ENCODE measurements at places on chromosomes 2 and 18.

GRCh38 chr2:234257859-234258561, 207.5 kb downstream of the SPP2 start:
- DNase-seq: no peak

GRCh38 chr2:238897122-238897880, 49.4 kb downstream of the TWIST2 start:
- DNase-seq: no peak

DNA sequence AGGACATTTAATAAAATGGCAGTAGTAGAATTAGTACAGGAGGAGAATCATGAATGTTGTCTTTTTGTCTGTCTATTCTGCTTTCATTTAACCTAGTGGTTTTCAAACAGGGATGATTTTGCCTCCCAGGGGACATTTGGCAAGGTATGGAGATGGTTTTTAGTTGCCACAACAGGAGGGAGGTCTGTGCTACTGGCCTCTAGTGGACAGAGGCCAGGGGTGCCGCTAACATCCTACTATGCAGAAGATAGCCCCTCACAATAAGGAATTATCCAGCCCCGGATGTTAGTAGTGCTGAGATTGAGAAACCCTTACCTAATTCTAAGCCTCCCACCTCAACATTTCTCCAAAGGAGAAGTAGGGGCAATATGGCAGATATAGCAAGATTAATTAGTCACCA, 18.3 kb downstream of the FASTKD2 start:
- no peak for DNase-seq

DNA sequence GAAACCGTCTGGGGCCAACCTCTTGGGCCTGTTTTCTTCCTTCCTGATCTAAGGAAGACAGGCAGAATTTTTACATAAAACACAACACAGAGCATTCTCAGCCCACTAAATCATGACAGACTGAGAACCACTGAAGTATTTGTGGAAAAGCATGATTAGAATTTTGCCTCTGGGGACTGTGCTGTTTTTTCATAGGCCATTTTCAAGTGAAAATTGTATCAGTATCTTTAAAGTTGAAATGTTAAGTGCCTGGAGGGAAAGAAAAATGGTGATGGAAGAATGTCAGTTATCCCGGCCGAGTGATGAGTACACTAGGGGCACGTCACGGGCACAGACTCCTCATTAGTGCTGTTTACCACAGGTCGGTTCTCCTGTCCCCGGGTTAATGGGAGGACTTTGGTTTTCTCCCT, 36.9 kb downstream of the EHD3 start:
- DNase-seq: no peak

GRCh38 chr2:30038419-30038818, 108.4 kb upstream of the YPEL5 start:
- DNase-seq: no peak

DNA sequence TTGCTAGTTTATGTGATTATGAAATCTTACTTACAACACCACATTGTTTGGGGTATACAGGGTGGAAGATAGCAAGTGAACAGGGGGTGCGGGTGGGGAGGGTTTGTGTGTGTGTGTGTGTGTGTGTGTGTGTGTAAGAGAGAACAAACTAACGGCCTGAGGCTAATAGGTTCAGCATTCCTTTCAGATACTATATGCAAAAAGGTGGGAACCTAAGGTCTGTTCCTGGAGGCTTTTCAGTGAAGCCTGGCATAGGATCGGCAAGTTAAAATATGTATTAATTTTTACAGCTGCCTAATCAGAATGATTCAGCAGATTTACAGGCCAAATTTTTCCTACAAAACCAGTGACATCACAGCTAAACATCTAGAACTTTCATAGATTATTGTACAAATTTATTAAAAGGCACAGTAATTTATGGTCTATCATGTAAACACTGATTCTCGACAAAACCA, 7.6 kb upstream of the SPDYA start:
- no peak for DNase-seq

- DNase-seq: no peak
These were observed 132.8 kb upstream of the L3MBTL4 start for GRCh38 chr18:6547476-6547875.

- no peak for DNase-seq
These were observed 3.3 kb upstream of the ZBTB7C start for GRCh38 chr18:48412339-48412929.

- DNase-seq: no peak
These were observed 146.1 kb upstream of the NOL4 start for GRCh38 chr18:34370704-34371395.

GRCh38 chr2:45207101-45207500, 197.8 kb upstream of the SIX2 start:
- DNase-seq: no peak

DNA sequence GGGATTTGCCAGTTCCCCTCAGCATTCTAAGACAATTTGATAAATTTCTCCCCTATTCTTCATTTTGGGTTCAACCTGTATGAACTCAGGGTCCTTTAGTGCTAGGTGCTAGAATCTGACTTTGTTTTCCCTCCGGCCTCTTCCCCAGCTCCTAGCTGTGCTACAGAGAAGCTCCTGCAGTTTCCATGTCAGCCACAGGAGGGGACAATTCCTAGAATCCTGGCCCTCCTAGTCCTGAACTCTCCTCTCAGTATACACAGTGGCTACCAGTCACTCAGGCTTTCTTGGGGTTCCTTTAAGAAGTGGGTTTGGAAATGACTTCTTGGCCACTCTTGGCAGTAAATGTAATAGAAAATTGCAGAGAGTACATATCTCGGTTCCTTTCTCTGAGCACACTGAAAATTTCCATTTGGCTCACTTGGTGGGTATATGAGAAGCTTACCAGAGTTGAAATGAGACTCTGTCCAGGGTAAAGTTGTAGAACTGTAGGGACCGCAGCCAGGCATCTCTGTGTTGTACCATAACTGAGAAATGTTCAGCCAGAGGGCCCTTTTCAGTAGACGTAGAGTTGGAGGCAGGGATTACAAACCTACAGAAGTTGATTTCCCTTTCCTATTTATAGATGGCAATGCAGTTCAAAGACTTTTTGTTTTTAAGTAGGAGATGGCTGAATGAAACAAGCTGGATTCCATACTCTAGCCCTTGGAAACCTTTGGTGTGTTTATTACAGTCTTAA, 5.0 kb upstream of the CHST10 start:
- DNase-seq: no peak

DNA sequence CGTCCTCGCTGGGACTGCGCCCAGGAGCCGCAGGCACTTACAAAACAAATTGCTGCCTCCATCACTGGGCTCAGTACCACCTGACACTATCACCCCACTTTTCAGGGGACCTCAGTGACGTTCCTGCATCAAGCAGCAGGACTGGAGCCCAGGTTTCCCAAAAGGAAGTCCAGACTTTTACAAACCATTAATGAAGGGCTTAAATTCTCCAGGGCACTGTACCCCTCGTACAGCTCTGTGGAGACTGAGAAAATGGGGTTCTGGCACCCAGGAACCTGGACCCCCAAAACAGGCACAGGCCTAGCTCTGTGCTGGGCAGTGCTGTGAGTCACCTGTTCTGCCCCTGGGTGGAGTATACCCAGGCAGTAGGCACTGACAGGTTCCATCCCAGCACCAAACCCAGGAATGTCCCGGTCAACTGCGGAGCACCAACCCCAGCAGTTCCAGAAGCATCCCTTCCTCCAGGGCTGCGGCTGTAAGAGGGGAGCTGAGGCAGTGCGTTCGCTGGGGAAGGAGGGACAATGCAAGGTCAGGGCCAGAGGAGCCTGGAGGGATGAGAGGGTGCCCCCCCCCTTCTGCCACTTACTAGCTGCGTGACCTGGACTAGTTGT, 24.6 kb upstream of the NOTO start:
- no peak for DNase-seq

- DNase-seq: no peak
These were observed 5.1 kb downstream of the AGPS start for GRCh38 chr2:177397481-177398289.

GRCh38 chr2:27263287-27264252, 723 bp upstream of the SLC30A3 start:
- DNase-seq: no peak

DNA sequence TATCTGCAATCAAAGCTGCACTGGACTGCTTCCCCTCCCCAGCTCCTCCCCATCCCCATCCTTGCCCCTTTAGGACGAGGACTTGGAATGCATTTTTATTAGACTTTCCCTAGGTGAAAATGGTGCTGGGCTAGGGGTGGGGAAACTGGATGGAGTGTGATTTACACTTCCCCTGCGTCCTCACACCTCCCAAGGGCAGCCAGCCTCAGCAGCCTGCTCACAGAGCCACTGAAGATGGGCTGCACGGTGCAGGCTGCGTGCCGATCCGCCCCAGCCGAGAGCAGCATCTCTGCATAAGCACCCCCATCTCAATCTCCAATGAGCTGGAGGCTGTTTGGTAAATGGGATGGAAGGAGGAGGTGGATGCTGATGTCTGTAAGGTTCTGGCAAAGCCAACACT, 87.6 kb downstream of the ZBTB7C start:
- no peak for DNase-seq

DNA sequence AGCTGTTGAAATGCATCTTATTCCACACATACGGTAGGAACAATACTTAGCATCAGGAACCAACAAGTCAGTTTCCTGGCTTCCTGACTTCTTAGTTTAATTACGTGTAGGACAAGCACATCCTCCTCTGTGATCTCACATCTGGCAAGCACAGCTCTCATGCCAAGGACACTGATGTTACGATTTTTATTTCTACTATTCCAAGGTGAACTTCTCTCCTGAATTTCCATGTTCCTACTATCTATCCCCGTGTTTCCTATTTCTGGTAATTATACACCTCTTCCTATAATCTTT, 374.0 kb downstream of the NCKAP5 start:
- DNase-seq: no peak

- DNase-seq: no peak
These were observed 1.5 kb downstream of the ARL5A start for GRCh38 chr2:151826737-151827157.

- no peak for DNase-seq
These were observed 69.6 kb downstream of the MAPRE2 start for GRCh38 chr18:35110554-35111485.

DNA sequence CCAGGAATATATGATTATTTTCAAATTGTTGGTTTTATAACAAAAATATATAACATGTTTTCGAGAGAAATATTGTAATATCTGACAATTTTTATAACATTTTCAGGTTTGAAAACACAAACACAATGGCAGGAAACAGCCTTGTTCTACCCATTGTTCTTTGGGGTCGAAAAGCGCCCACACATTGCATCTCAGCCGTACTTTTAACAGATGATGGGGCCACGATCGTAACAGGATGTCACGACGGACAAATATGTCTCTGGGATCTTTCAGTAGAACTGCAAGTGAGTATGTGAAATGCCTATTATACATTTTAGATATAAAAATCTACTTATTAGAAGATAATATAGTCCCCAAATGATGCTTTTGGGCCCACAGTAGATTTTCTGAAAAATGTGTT, 21.2 kb downstream of the WDR7 start:
- DNase-seq: no peak

DNA sequence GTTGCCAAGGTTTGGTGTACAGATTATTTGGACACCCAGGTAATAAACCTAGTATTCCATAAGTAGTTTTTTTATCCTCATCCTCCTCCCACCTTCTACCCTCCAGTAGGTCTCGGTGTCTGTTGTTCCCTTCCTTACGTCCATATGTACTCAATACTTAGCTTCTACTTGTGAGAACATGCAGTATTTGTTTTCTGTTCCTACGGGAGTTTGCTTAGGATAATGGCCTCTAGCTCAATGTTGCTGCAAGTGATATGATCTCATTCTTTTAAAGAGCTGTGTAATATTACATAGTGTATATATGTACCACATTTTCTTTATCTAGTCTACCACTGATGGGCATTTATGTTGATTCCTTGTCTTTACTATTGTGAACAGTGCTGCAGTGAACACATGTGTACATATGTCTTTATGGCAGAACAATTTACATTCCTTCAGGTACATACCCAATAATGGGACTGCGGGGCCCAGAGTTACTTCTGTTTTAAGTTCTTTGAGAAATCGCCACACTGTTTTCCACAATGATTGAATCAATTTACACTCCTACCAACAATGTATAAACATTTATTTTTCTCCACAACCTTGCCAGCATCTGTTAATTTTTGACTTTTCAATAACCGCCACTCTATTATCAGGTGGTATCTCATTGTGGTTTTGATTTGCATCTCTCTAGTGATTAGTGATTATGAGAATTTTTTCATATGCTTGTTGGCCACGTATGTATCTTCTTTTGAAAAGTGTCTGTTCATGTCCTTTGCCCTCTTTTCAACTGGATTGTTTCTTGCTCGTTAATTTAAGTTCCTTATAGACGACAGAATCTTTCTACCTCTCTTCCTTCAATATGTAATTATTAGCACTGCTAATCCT, 88.0 kb downstream of the MEMO1 start:
- no peak for DNase-seq

GRCh38 chr2:113812204-113812603, 55.8 kb upstream of the SLC35F5 start:
- DNase-seq: no peak

DNA sequence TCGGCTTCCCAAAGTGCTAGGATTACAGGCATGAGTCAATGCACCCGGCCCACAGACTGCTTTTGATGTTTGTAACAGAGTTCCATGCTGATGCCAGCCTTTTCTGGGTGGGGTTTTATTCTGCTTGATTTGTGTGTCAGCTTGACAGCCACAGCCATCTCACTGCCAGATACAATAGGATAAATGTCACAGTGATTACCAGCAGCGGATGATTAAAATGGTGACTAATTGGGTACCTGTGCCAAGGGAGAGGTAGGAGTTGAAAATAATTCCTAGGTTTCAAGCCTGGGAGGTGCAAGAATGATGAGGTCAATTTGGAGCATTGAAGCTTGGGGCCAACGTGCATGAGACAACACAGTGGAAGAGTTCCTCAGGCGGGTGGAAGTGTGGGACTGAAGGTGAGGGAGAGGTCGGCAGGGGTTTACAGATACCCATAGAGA, 39.4 kb downstream of the SH2D6 start:
- DNase-seq: no peak

- peak; percentile 29 for DNase-seq
These were observed 101.0 kb upstream of the ZNF236 start for GRCh38 chr18:76721207-76721996.

DNA sequence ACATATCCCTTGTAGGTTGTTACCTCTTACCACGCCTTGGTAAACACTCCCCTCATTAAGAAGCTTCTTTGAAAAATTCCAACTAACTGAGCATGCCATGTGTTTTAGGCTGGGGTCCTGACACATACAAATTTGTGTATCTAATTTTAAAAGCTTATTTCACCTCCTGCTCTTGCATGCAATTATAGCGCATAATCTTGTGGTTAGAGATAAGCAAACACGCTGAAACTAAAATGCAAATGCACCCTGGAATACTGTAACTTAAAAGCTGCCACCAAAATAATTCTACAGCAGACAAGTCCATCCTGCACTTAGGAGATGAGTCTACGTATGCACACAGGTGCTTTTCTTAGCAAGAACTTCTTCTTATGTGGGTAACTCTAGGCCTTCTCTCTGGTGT, 990.2 kb downstream of the TSN start:
- no peak for DNase-seq

- no peak for DNase-seq
These were observed 32.2 kb downstream of the STAT1 start for GRCh38 chr2:190981733-190982132.
